ENCODE measurements at places on chromosomes 4 and X. TPM values are rescaled to one million over a fixed set of nuclear protein-coding genes. Genes with fewer than 3 reads are reported as not detected.

The IL1RAPL2 gene
- not detected for polyA plus RNA-seq

The ITGB1BP2 gene
- not detected for polyA plus RNA-seq

The FUNDC1 gene
- polyA plus RNA-seq, result 29.3 TPM

The TMEM47 gene
- not detected for polyA plus RNA-seq

The SULT1B1 gene
- 8.9 TPM for polyA plus RNA-seq

The NDUFA1 gene
- polyA plus RNA-seq, result 365 TPM

The ZNF711 gene
- 5.8 TPM for polyA plus RNA-seq

The PRKG2 gene
- 0.62 TPM for polyA plus RNA-seq

The CEP135 gene
- polyA plus RNA-seq, result 5.8 TPM

The ACTRT1 gene
- polyA plus RNA-seq, result not detected

The NOCT gene
- polyA plus RNA-seq, result 0.83 TPM

The TMEM154 gene
- polyA plus RNA-seq, result 3.4 TPM

The CNGA1 gene
- polyA plus RNA-seq, result not detected

The NDST3 gene
- not detected for polyA plus RNA-seq

The TLR1 gene
- polyA plus RNA-seq, result 20.0 TPM

The GAB3 gene
- 9.3 TPM for polyA plus RNA-seq

The RBM47 gene
- polyA plus RNA-seq, result 0.24 TPM
